CD8-positive, alpha-beta T cell (primary cell): ENCODE measurements at places on chromosomes 12 and 14.
A peak's percentile ranks its signal among the peaks of the same experiment; 100 is the strongest.

DNA sequence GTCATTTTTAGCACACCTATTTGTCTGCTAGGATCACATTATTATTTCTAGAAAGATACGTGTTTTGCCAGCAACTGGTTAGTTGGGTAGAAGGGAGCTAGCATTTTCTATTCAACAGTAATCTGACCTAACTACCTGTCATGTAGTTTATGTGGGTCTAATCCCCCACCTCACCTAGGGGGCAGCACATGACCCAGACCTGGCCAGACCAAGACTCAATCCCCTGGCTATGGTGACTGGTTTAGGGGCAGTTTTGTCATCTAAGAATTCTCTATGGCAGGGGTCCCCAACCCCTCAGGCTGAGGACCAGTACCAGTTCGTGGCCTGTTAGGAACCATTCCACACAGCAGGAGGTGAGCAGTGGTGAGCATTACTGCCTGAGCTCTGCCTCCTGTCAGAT is 29.5 kb upstream of the EVL start:
- DNase-seq: peak; percentile 22

- no peak for DNase-seq
Measured at GRCh38 chr14:96567289-96567899, 65.2 kb downstream of the PAPOLA start.

DNA sequence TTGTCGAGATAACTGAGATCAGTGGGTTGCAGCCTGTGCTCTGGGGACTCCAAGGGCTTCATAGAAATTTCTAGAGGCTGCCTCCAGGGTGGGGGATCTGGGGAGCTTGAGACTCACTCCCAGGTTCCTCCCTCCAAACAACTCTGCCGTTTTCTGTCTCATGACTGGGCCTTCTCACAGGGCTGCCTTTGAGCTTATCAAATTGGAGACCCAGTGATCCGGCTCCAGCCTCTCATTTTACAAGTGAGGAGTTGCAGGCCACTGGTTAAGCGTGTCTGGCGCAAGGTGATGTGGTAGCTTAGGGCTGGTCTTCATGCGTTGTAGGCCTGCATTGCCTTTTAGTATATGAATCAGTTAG is 85.8 kb downstream of the SLC25A47 start:
- DNase-seq: no peak

DNA sequence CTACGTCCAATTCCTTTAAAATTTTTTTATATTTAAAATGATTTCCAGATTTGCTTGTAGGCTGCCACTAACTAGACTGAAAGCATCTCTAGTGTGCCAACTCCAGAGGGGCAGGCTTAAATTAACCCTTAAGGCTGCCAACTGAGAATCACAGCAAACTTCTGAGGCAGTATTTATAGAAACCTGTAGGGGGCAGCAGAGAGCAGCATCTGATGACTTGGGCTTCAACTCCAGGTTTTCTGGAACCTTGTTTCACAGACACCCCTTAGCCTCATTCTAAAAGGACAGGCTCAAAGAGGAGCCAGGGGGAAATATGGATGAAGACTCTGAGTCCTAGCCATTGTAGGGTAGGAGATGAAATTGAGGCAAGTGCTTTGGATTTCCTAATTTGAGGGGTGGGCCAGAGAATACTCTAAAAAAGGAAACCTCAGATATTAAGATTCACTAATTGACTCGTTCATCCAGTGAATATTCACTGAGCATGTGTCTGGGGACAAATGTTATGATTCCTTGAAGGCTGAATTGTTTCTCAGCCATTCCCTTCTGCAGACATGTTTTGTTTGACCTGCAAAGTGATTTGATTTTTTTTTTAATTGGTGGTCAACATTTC is 63.3 kb upstream of the HSPB8 start:
- DNase-seq: no peak

GRCh38 chr14:104634886-104635570 is 30.5 kb upstream of the TMEM179 start:
- DNase-seq: no peak

- no peak for DNase-seq
Measured at GRCh38 chr14:104955396-104955770, 22.8 kb downstream of the AHNAK2 start.

DNA sequence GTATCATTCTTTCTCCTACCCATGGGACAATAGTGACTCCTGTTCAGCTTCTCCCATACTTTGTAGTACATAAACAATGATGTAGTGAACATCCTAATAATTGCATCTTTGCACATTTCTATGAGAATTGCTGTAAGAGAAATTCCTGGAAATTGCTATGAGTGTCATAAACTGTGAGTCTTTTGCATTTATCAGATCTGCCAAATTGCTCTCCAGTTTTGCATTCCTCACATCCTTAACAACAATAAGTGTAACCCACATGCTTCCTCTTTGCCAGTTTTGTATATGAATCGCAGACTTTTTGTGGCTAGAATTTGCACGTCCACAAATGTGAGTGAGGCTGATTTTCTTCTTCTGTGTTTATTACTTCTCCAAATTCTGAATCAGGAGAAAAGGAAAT is 124.0 kb upstream of the TBX5 start:
- no peak for DNase-seq

DNA sequence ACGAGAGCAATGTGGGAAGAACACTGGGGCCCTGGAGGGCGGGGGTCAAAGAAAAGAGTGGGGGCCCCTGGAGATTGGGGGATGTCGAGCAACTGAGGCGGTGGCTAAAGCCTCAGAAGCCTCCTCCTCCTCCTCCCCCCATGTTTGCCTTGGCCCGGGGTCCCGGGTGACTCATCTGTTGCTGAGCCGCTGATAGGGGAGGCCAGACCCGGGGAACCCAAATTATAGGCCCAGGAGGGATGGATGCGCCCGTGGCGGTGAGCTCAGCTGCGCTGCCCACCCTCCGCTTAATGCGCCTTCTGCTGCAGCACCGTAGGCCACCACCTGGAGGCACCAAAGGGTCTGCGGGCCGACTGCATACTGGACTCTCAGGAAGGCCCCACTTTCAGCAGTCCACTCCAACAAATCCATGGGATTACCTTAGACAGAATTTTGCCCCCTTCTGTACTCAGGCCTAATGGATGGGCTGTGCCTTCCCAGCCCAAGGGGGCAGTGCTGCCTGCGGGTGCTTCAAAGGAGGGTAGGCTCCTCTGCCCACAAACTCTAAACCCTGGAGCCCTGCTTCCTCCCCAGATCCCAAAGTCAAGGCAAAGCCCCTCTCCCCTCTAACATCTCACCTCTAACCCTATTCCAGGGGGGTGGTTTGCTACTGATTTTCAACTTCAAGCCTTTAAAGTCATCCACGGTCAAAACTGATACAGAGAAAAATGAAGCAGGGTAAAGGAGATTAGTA is 2.6 kb upstream of the WNT10B start:
- peak; percentile 46 for DNase-seq

GRCh38 chr12:14937689-14938088 is 648 bp downstream of the ERP27 start:
- peak; percentile 66 for DNase-seq

- no peak for DNase-seq
Measured at GRCh38 chr12:77946541-77947061, 115.9 kb downstream of the NAV3 start.

- DNase-seq: no peak
Measured at GRCh38 chr14:26987744-26988363, 390.0 kb upstream of the NOVA1 start.

GRCh38 chr12:47238669-47239114 is 158.9 kb upstream of the AMIGO2 start:
- DNase-seq: no peak

DNA sequence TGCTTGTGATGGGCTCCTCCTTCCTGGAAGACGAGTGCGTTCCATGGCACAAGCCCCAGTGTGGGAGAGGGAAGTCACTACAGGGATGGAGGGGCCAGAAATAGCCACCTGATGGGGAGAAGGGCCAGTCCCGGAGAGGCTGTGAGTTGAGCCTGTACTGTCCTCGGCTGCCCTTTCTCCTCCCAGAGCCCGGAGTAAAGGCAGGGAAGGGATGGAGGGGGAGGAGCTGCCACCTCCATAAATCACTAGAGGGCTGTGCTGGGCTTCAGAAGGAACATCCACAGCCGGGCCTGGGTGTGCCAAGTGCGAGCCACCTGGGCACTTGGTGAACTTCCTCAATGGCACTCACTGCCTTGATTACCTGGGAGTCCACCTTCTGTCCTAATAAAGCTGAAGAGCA is 110.1 kb downstream of the RBM19 start:
- no peak for DNase-seq

DNA sequence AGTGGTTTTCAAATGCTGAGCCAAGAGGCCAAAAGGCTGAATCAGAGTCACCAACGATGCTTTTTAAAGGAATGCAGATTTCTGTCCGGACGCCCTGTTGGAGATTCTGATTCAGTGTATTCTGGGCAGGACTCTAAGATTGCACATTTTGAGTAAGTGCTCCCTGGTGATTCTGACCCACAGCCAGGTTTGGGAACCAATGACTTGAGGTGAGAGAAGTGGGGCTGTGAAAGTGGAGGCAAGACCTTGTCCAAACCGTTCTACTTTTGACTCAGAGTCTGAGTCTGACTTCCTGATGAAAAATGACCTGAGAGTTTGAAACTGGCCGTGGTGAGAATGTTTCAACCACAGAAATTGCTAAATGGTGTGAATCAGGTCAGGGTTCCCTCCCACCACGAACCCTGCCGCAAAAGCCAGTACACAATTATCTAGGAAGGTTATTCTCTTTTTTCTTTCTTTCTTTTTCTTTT is 90.2 kb downstream of the NTN4 start:
- DNase-seq: no peak

GRCh38 chr14:32205984-32206383 is 2.9 kb upstream of the RNU6-8 start:
- DNase-seq: no peak
